ENCODE measurements at places on chromosomes 3 and 15.

DNA sequence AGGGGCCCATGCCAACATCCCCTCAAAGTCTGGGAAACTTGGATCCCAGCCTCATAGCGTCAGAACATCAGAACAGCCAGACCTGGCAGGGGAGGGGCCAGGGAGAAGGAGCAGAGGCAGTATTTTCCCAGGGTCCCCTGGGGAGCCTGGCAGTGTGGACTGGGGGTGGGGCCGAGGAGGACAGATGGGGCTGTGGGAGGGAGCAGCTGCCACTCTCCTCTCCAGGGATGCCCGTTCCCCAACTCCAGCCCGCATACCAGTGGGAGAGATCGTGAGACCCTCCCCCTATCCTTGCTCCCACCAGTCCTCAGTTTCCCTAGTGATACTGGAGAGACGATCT lies 6.5 kb upstream of the DNAJB8 start:
- no peak for DNase-seq

DNA sequence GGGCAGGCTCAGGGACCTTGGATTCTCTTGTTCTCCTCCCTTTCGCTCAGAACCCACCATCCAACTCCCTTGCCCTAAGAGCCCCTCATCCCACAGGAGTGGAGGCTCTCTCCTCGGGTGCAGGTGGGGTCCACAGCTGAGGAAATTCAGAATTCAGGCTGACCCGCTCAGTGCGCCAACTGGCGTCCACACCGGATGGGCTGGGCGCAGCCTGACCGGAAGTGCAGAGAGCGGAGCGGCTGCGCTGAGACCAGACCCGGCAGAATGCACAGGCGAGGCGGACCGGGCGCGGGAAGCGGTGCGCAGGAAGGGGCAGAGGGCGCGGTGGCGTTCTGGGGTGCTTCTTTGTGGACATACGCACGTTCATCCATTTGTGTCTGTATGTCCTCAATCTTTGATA lies 210.4 kb upstream of the NDN start:
- no peak for DNase-seq

DNA sequence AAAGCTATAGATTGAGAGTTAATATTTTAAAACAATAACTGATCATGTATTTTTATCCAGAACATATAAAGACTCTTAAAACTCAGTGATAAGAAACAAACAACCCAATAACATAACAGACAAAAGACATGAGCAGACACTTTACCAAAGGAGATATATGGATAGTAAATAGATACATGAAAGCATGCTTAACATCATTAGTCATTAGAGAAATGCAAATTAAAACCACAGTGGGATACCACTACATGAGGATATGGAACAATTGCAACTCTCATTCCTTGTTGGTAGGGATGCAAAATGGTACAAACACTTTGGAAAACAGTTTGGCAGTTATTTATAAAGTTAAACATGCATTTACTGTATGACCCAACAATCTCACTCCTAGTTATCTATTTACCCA lies 95.0 kb downstream of the IQCH start:
- DNase-seq = no peak

DNA sequence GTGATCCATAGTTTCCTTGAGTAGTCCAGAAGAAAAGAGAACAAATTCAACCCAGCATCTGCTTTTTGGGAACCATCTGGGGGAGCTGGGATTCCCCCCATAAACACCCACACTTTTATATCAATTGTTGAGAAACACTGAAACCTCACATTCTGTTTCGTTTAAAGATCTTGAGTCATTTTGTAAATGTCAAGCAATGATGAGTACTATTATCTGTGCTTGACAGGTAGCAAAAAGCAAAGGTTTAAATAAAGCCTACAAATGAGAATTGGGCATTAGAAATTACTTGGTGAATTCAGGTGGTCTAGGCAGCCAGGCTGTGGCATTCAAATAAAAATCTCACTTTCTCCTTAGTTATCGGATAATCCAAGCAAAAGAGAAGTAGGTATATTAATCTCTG lies 75.7 kb downstream of the TMEM266 start:
- DNase-seq = no peak

- DNase-seq = no peak
Measured at GRCh38 chr15:63783441-63783840, 50.3 kb downstream of the HERC1 start.

All from T47D (cell line).